ENCODE measurements at places on chromosomes 12 and 14.

- DNase-seq: no peak
These were observed 71.5 kb upstream of the ZFP36L1 start for GRCh38 chr14:68864361-68864750.

- DNase-seq: no peak
These were observed 18.1 kb downstream of the MORN3 start for GRCh38 chr12:121651320-121651719.

DNA sequence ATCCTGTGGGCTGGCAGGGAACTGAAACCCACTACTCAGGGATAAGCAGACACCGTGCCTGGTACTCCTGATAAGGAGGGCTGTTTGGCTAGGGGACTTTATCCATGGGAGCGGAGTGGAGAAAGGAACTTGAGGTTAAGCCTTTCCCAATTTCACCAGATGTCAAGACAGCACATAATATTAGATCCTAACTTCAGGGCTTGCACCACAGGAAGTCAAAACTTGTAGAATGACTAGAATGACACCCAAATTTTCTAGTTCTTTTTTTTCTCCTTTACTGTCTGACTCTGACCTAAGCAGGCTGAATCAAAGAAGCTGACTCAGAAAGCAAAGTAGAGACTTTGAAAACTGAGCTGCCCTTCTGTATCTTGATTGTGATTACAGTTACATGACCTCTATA lies 7.1 kb upstream of the CGRRF1 start:
- no peak for DNase-seq

- DNase-seq: no peak
These were observed 140.3 kb downstream of the GCH1 start for GRCh38 chr14:54762296-54762695.

GRCh38 chr14:59679872-59680271 lies 103.3 kb upstream of the CCDC175 start:
- DNase-seq: no peak

DNA sequence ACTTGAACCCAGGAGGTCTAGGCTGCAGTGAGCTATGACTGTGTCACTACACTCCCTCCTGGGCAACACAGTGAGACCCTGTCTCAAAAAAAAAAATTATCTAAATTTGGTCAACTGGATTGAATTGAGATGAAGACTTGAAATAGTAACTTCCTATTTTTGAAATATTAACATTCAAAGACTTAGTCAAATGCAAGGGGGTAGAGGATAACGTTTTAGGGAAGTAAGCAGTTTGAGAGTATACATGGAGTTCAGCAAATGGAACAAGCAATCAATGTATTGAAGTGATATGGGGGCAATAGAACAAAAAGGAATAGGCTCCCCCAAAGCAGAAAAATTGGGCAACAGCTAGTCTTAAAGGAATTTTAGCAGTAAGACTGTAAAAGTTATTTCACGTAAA lies 4.6 kb upstream of the MFAP5 start:
- DNase-seq: no peak

- DNase-seq: no peak
These were observed 225.7 kb downstream of the PHLDA1 start for GRCh38 chr12:75805905-75806304.

GRCh38 chr12:14946861-14947260 lies 8.5 kb upstream of the ERP27 start:
- no peak for DNase-seq

DNA sequence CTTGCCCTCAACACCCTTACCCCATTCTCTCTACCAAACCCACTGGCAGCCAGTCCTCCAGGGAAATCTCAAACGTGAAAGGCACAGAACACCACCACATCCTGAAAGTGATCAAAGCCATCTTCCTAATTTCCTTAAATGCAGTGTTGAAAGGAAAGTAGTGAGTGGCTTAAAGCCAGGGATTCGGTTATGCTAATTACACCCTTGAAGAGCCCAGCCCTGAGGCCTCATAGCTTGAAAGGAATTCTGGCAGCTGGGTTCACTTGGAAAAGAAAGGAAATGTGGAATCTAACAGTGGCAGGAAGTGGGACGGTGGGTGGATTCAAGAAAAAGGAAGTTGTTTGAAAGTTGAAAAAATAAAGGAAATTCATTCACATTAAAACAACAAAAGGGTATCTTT lies 73.0 kb upstream of the FICD start:
- DNase-seq: peak; percentile 83

DNA sequence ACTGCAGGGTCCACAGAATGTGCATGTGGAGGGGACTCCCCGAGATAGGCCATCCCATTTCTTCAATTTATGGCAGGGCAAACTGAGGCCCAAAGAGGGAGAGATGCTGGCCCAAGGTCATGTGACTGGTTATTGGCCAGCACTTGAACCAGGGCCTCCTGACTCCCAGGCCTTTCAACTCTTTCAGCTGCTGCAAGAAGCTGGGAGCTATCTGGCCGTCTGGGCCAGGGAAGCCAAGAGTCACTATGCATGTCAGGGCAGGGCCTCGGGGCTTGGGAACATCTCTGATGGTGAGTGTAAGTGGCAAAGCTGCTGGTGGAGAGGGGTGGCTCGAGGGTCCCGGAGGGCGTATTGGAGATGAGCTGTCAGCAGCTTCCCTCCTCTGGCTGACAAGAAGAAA lies 9.5 kb upstream of the LTBP2 start:
- DNase-seq: no peak

GRCh38 chr12:69919495-69919894 lies 94.5 kb downstream of the MYRFL start:
- DNase-seq: no peak

GRCh38 chr12:111398530-111398929 lies 7.2 kb upstream of the SH2B3 start:
- DNase-seq: no peak

GRCh38 chr14:66596241-66596985 lies 88.5 kb downstream of the GPHN start:
- DNase-seq: no peak

DNA sequence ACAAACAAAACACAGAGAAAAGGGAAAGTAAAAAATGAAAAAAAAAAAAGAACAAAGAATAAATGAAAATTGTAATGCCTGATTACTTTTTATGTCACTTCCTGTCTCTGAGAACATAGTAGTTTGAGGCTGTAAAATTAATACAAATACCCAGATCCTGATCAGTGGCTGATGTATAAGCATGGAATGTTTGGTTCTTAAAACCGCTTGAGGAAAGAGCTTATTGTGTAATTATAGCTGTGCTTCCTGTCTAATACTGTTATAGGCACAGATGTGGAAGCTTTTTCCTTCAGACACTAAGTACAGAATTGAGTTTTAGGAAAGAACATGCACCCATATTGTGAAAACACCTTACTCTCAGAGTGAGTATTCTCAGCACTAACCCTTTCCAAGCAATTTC lies 86.9 kb downstream of the AVPR1A start:
- no peak for DNase-seq

DNA sequence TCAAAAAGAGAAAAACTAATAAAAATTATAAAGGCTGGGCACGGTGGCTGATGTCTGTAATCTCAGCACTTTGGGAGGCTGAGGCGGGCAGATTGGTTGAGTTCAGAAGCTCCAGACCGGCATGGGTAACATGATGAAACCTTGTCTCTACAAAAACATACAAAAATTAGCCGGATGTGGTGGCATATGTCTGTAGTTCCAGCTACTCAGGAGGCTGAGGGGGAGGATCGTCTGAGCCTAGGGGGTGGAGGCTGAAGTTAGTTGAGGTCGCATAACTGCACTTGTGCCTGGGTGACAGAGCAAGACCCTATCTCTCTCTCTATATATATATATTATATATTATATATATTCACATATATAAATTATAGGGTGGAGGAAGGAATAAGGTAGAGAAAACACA lies 32.5 kb upstream of the ANO2 start:
- DNase-seq: no peak

- no peak for DNase-seq
These were observed 18.0 kb upstream of the CRACR2A start for GRCh38 chr12:3770891-3771290.

DNA sequence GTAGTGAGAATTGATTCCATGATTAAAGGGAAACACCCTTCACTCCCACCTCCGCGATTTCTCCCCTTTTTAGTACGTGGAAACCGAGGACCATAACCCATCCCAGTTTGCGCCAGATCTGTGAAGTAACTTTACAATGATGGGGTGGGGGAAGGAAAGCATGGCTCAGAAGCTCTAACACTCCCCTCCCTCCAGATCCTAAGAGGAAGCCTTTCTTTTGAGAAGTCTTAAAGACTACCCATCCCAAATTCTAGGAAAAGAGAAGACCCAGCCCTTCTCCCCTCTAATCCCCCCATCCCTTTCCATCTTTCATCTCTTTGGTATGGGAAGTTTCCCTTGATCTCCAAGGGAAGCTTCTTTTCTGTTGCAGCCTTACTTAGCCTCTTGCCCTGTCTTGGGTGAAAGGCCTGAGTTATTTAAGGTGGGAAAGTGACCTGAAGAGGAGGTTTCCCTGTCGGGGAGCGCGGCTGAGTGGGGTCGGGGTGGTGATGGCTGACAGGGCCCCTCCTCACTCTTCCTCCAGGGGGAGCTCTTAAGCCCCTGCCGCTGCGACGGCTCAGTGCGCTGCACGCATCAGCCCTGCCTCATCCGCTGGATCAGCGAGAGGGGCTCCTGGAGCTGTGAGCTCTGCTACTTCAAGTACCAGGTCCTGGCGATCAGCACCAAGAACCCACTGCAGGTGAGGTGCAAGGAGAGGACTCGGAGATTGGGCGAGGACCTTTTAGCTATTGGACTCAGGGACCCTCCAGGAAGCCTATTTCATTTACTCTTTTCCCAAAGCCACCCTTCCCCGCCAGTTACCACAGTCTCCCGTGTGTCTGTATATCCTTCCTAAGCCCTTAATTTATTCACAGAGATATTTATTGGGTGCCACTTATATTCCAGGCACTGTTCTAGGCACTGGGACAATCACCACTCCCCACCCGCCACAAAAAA lies 1.8 kb downstream of the MARCHF9 start:
- no peak for DNase-seq

DNA sequence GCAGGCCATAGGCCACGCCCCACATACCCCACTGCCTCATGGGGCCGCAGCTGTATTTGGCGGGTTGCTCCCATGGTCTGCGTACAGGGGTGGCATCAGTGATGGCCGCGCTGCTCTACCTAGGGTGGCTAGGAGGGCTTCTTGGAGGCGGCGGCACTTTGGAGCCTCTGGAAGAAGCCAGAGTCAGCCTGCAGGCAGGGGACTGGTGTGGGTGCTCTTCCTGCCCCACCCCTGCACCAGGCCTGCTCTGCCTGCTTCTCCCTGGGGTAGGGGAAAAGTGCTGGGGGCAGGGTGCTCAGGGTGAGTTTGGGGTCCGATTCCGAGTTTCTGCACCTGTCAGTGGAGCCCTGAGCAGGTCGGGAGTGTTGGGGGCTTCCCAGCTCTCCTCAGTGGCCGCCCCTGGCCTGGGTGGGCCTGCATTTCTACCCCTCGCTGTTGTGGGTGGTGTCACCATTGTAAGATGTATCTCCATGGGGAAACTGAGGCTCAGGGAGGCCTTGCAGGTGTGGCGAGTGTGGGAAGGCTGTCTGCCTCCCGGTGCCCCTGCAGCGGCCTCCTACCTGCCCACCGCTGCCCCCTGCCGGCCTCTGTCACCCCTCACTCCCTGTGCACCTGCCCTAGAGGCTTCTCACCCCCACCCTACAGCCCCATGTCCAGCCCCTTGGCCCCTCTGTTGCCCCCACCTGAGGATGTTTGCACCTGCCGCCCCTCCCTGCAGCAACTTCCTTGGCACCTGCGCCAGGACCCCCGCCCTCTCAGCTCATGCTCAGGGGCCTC lies 5.5 kb downstream of the CEP170B start:
- no peak for DNase-seq

DNA sequence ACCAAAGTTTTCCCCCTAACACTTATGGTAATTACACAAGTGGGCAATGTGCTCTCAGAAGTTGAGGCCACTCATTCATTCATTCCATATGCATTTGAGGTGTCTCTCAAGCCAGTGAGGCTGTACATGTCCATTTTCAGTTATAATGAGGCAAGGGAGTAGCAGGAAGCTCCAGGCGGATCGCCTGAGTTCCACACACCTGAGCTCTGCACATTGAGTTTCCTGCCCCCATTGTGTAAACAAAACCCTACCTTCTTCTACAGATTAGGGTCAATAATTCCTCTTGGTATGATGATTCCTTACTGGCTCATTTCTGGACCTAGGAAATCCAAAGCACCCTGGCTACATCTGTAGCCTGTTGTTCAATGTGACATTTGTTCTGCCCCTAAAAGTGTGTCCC lies 555.3 kb downstream of the MED13L start:
- DNase-seq: no peak

GRCh38 chr14:52313903-52314594 lies at the start of gene PTGER2:
Gene PTGER2 (plus strand): TSS chr14:52314312. CDS start chr14:52314549, 237 bp downstream.
- no peak for DNase-seq

GRCh38 chr12:2386566-2386965 lies 333.8 kb downstream of the CACNA1C start:
- no peak for DNase-seq

- no peak for DNase-seq
These were observed 106.0 kb upstream of the CCDC196 start for GRCh38 chr14:66380143-66380542.

- no peak for DNase-seq
These were observed 170.1 kb downstream of the STXBP6 start for GRCh38 chr14:24879661-24880386.

- DNase-seq: no peak
These were observed 369.8 kb downstream of the AACS start for GRCh38 chr12:125434936-125435443.

- no peak for DNase-seq
These were observed 516.9 kb downstream of the SLC16A7 start for GRCh38 chr12:60112763-60113162.

- DNase-seq: no peak
These were observed 58.8 kb upstream of the FLRT2 start for GRCh38 chr14:85471156-85471555.

- DNase-seq: no peak
These were observed 619.4 kb upstream of the ATP2B1 start for GRCh38 chr12:90327793-90328743.

- no peak for DNase-seq
These were observed 24.5 kb upstream of the BCL11B start for GRCh38 chr14:99296517-99296916.

DNA sequence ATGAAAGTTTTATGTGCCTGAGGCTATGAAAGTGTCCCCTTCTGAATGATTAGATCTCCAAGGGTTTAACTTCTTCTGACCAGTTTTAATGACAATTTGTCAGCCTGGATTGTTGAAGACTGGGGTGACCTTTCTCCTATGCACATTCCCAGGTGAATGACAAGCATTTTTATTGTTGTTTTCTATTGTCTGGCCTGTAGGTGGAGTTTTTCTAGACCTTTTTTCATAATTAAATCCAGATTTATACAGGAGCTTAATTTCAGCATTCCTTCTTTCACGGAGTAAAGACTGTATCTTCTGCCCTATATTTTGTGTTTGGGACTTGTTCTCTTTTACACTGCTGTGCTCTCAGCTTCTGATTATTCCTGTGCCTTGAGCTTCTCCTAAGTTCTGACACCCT lies 125.0 kb upstream of the FAR2 start:
- DNase-seq: no peak

- DNase-seq: no peak
These were observed 19.7 kb downstream of the SPTB start for GRCh38 chr14:64860039-64860438.

- no peak for DNase-seq
These were observed 139.1 kb upstream of the PELI2 start for GRCh38 chr14:55979096-55979495.

Measured in NT2/D1 (cell line).